ENCODE measurements at places on chromosomes 7 and 10.

GRCh38 chr10:105785721-105786120 is 1144.6 kb downstream of the SORCS3 start:
- DNase-seq = no peak

DNA sequence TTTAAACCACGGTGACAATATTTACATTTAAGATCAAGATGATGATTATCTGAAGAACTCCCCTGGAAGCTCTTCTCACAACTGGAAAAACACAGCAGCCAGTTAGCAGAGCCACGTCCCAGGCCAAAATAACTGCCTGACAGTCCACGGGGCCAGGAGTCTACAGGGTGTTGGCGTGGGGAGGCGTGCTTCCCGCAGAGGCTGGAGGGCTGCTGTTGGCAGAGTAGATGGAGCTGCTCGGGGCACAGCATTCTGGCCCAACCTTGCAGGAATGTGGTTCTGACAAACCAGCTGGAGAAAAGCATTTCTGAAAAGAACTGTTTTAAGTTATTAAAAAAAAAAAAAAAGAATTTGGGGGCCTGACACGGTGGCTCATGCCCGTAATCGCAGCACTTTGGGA is 177.9 kb downstream of the EBF3 start:
- no peak for DNase-seq

DNA sequence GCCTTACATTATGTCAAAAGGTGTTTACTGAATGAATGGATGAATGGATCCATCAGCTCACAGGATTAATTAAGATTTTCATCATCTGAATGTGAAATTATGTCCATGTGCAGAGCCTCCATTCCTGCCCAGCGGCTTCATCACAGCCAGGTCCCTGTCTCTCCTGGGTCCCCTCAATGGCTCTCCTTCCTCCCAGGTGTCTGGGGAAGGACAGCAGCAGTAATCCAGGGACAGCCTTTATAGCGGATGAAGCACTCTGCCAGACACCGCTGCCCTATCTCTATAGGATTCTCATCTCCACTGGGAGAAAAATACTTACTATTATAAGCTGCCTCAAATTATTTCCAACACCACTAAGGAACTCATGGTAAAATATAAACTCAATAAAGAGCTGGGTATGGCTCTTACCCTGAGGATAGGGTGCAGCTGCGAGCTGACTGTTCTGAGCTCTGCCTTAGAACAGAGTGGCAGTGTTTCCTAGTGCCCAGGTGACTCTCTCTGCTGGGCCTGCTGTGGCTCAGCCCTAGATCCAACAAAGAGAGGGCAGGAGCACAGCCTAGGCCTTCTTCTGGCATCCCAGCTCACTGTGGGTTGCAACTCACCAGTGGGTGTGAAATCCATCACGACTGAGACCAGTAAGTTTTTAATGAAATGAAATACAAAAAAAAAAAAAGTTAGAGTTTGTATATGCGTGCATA is 38.3 kb downstream of the GPRIN2 start:
- no peak for DNase-seq

- no peak for DNase-seq
Observed at GRCh38 chr10:3761021-3761686, 23.9 kb downstream of the KLF6 start.

DNA sequence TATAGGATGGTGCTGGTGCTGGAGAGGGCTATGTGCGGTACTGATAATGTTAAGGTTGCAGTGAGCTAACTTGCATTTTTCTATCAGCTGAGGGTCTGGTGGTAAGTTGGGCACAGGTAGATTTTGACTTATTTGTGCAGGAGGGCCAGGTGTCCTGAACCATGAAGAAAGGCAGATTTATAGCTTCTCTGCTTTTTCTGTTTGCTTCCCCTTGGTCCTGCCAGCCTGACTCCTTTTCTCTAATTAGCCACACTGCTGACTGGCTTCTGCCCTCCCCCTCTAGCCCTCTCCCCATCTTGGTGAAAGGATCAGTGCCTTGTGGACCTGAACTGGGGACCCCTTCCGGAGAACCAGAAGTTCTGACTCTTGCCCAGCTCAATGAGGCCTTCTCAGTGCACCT is 40.8 kb upstream of the STEAP4 start:
- no peak for DNase-seq

GRCh38 chr10:113133497-113134115 is 183.6 kb downstream of the TCF7L2 start:
- DNase-seq = no peak

GRCh38 chr7:1758859-1759521 is 88.9 kb downstream of the ELFN1 start:
- no peak for DNase-seq

DNA sequence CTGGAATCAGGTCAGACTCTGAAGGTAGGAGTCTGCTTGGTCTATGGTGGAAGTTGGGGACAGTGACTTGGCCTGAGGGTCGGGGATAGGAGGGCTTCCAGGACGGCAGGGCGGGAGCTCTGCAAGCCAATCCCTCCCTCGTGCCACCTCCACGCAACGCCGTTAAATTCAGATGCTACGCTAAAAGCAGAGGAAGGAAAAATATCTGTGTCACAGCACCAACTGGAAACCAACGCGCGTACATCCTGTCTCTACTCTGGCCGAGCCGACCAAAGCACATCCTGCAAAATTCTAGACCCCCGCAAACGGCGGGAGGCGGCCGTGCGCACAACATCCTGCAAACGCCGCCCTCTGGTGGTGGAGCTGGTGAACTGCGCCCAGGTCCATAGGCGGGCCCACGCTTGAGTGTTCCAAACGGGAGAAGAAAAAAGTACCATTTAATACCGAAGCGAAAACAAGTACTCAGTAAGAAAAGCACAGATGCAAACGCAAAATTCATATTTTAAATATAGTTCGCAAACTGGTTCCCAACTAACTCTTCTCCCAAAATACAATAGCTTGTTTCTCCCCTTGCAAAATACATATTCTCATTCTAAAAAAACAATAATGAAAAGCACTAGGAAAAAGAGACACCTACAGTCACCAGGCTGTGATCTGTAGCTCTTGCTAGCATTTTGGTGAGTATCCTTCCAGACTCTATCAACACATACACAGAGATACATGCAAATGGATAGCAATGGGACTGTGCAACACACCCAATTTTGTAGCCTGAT is 45.7 kb upstream of the HSPA12A start:
- DNase-seq = peak; percentile 10

GRCh38 chr7:33065981-33066380 is 3.4 kb upstream of the NT5C3A start:
- DNase-seq = no peak

GRCh38 chr10:55024713-55025112 is 223.7 kb upstream of the PCDH15 start:
- DNase-seq = no peak

GRCh38 chr7:66700633-66701131 is 39.9 kb upstream of the RABGEF1 start:
- DNase-seq = no peak

GRCh38 chr7:94497874-94498670 is 11.5 kb upstream of the CASD1 start:
- DNase-seq = no peak

- no peak for DNase-seq
Observed at GRCh38 chr7:53013925-53014324, 21.5 kb upstream of the POM121L12 start.

DNA sequence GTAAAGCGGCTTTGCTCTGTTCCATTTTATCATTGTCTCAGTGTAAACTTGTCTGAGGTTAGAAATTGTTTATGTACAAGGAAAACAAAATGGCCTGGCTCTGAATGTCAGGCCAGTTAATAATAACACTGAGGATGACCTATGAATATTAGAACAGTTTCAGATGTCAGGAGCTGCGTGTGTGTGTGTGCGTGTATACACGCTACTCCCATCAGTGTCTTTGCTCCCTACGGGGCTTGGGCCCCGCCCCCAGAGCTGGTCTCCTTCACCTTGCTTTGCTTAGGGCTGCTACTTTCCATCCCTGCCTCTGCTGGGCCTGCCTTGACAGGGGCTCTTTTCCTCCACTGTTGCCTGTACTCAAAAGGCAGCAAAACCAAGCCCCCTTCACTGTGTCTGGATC is 142.3 kb upstream of the BET1 start:
- no peak for DNase-seq

DNA sequence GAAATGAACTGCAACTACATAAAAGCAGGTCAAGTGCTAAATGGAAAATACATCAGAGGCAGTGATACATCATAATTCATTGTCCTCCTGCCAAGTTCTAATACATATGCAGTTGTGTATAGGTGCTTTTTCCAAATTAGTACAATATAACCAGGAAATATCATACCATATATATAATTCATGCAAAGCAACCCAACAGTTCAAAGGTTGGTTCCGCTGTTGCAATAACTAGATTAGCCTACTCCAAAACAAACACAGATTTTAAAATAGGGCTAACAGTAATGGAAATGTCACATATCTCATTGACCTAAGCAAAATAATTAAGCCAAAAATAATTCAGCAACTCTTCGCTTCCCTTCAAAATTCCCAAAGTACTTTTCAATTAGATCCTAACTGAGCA is 88.9 kb upstream of the NEBL start:
- DNase-seq = no peak

DNA sequence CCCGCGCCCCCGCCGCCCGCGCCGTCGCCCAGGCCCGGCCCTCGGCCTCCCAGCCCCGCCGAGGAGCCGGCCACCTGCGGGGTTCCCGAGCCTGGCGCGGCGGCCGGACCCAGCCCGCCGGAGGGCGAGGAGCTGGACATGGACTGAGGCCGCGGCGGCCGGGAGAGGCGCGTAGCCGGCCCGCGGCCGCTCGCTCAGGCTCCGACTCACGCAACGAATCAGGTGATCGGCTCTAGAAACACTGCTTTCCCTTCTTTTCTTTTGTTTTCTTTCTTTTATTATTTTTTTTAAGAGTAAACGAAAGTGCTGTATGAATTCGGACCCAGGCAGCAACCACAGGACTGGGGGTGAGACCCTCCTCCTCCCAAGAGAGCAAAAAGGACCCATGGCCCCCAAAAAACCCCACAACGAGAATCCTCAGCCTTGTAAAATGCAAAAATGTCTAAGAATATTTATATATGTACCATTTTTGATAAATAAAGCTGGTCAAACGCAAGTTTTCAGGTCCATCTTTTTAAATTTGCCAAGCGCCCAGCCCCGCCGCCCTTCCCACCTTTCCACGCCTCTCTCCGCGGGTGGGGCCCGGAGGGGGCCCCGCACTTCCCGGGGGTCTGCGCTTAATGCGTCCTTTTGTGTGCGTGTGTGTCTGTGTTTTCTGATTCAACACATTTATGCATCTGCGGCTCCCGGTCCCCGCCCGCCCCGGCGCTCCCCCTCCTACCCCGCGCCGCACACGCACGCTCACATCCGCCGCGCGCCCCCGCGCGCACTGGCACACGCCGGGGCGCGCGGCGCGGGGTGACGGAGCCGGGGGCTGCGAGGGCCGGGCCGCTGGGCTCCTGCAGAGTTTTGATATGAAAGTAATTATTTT is 4.4 kb downstream of the UNCX start:
- DNase-seq = no peak

DNA sequence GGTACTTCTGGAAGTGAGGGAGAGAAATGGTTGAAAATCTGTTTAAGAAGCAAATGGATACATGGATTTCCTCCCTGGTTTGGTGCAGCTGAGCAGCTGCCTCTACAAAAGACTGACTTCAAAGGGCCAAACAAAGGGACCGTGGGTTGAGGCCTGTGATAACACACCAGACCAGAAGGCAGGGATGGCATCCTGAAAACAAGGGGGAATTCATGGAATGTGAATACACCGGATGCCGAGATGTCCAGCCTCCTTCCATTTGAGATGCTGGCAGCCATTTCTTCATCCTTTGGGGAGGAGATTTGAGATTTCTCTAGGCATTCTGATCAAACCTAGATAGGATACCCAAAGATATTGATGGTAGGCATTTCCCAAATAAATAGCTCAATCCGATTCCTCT is 36.9 kb downstream of the TAF3 start:
- no peak for DNase-seq

DNA sequence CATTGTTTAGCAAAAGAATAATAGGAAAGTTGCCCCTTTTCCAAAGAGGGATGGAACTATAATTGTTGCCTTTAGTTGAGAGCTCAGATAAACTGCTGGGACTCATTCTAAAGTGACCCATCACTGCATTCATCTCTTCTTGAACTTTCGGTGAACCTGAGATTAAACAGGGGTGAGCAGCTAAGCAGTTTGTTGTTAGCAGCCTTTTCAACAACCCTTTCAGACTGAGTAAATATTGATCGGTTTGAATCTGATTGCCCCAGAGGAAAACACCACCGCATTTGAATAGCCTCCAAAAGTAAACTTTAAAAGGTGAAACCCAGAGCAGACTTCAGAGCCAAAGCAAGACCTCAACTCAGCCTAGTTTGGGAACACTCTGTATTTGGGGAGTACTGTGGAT is 4.7 kb downstream of the HOXA1 start:
- DNase-seq = no peak

DNA sequence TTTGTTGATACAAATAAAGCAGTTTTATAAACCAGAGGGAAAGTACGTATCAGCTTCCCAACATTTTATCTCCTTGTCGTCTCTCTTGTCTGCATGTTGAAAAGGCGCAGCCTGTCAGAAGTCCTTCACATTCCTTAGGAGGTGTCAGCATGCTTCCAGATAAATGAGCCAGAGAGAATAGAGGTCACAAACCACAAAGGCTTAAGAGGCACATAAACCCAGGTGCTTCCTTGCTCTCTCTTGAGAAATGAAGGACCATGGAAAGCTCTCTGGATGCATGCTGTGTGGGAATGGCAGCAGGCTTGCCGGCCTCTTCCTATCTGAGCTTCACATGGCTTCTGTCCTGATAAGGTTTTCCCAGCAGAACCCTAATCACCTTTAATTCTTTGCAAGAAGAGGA is 448.5 kb downstream of the XPNPEP1 start:
- DNase-seq = no peak
